ENCODE measurements at places on chromosomes 11 and 22. TPM values are rescaled to one million over a fixed set of nuclear protein-coding genes. Genes with fewer than 3 reads are reported as not detected.
A peak's percentile ranks its signal among the peaks of the same experiment; 100 is the strongest.

DNA sequence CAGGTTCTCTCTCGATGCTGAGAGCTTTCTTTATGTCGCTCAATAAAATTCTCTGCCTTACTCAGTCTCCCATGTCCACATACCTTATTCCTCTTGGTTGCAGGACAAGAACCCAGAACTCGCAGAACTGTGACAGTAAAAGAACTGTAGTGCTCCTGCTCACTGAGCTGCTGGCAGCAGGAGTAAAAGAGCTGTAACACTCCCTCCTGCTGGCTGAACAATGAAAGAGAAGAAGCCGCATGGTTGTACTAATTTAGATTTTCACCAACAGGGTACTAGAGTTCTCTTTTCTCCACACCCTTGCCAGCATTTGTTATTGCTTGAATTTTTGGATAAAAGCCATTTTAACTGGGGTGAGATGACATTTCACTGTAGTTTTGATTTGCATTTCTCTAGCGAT, 433.2 kb downstream of the GUCY1A2 start:
- DNase-seq = peak; percentile 77

GRCh38 chr22:31917227-31917921, 27.0 kb upstream of the YWHAH start:
- DNase-seq = no peak

- DNase-seq = no peak
These were observed 29.0 kb downstream of the ELMOD1 start for GRCh38 chr11:107619926-107620325.

- peak; percentile 90 for DNase-seq
These were observed 13.8 kb downstream of the PHLDB1 start for GRCh38 chr11:118621071-118621783.

DRICH1 gene
- total RNA-seq = not detected

SEPTIN3 gene
- 1.2 TPM for total RNA-seq

KDM4E gene
- not detected for total RNA-seq
